Activated naive CD4-positive, alpha-beta T cell treated with anti-CD3 and anti-CD28 coated beads, Interleukin-2, amount 50 U/mL, for 72 hours (primary cell): ENCODE measurements at places on chromosomes 12 and 14. TPM values are rescaled to one million over a fixed set of nuclear protein-coding genes. Genes with fewer than 3 reads are reported as not detected.

DNA sequence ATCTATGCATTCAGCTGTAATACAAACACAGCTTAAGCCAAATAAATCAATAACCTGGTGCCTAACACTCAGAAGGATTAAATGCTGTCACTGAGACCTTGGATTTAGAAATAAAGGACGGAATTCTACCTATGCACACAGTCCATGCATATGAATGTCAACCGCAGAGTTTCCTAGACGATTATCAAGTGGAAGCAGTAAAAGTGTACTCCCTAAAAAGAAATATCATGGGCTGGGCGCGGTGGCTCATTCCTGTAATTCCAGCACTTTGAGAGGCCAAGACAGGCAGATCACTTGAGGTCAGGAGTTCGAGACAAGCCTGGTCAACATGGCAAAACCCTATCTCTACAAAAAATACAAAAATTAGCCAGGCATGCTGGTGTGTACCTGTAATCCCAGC, 188.2 kb upstream of the DYRK2 start:
- no peak for DNase-seq

Gene CCDC60
- total RNA-seq: not detected

DNA sequence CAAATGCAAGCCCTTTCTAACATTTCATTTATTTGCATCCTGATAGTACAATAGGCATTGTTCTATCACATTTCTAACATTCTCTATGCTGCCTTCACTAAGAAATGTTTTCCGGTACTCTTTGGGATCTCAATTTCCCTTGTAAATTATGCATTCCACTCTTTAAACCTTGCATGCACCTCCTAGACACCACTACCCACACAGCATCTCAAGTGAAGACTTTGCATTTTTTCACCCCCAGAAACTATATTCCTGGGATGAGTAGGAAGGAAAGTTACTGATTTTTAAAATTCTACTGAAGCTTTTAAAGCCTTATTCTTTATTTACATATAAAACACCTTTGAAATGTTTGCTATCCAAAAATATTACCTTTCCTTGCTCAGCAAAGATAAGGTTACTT, 27.1 kb downstream of the GYS2 start:
- no peak for DNase-seq

DNA sequence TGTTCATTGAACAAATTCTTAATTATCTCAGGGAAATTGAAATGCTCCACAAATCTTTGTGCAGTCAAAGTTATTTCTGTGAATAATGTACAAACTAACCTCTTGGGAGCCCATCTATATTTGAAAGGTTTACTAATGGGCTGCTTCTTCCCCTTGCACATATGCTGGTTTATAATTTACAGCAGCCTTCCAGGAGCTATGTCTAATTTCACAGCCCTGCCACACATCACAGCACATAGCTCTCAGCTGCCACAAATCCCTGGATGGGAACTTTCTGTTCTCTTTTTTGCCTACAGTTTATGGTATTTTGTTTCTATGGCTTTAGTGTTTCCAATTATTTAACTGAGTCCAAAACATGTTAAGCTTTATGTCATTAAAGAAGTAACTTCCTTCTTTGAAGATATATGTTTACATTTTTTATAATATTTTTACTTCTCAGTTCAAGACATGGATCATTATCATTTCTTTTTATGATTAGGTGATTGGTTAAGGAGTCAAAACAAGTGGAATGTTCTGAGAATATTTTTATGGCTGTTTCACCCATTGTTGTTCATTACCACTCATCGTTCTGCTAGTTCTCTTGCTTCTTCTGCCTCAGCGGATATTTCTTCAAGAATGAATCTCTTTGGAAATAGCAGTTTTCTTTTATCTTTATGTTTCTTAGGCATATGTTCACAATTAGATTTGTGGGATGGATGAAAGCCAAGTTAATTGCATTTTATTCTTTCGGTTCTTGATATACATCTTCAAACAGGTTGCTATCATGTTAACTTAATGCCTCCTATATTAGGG, 475.6 kb upstream of the MIS18BP1 start:
- no peak for DNase-seq

GRCh38 chr14:99507860-99508640, 26.8 kb downstream of the CCNK start:
- DNase-seq: no peak

Gene CCDC198
- total RNA-seq: not detected

DNA sequence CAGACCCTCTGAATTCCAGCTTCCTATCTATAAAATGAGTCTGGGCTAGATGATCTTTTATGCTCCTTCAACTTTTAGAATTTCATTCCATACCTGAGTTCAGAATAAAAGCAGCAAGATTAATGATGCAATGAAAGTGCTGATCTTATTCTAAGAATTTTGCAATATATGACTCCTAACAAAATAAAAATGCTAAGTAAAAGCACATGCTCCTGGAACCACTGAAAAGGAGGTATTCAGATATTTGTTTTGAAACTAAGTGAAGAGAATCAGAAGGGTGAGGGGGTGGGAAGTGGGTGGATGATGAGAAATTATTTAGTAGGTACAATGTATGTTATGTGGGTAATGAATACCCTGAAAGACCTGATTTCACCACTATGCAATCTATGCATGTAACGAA, 216.6 kb downstream of the PTPRO start:
- no peak for DNase-seq

GRCh38 chr12:130601327-130601726, 114.8 kb downstream of the RIMBP2 start:
- no peak for DNase-seq

DNA sequence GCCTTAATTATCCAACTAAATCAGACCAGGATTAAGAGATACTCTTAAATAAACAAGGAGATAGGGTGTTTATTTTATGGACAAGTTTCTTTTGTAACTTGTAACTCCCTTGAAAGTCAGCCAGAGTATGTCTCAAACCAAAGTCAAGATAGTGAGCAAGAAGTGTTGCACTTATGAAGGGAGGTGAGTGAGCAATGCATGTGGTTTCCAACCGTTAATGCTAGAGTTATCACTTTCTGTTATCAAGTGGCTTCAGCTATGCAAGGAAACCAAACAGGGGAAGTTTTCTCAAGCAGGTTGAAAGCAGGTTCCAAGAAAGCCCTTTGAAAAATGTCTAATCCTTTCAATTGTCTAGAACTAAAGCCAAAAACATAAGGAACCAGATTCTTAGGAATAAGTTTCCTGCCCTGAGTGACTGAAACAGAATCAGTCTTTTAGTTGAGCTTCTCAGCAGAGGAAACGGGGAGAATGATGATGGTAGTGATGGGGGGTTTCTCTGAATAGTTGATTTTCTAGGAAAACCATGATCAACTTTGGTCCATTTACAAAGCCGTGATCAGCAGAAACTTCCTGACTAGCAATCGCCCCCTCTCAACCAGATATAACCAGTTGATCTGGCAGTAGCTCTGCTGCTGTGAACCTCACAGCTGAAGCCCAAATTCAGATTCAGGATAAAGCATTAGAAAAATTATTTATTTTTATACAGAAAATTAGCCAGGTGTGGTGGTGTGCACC, 128.4 kb downstream of the DAD1 start:
- DNase-seq: no peak

Gene CPSF2
- total RNA-seq: 78.4 TPM

GRCh38 chr12:102642199-102642598, 161.8 kb upstream of the IGF1 start:
- DNase-seq: no peak

DNA sequence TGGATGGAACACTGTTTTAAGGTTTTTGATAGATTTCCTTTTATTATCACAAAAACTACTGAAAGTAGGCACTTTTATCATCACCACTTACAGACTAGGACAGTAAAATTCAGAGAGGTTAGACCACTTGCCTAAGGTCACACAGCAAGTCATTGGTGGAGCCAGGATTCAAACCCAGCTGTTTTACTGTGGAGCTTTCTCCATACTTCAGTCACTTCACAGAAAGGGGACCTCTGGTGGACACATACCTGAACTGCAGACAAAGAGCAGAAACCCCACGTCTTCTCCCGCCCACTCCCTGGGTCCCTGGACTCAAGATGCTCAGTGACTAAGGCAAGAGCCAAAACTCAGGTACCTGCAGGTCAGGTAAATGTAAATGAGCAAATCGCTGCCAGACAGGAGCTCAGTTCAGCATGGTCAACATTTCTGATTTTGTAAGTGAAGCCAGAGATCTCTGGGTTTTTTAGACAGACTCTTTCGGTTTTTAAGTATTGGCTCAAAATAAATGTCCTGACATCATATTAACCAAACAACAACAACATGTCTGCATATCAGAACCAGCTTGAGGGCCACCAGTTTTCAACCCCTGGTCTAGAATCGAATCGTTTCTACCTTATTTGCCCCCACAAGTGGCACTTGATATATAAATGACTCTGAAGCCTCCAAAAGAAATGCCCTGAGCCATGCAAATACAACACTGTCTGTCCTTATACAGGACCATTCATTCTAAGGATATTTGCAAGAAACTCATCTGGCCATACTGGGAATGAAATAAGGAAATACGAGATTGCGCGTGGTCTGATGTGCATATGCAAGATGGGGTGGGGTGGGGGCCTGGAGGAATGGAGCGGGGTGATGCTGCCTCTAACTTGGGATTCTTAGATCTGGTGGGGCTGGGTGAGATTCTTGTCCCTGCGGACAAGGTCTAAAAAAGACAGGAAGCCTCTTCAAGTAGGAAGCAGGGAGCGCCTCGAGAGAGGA, 110.9 kb downstream of the KSR2 start:
- no peak for DNase-seq

- no peak for DNase-seq
Measured at GRCh38 chr12:72296389-72296788, 24.2 kb downstream of the TRHDE start.

- no peak for DNase-seq
Measured at GRCh38 chr12:116631619-116632018, 72.4 kb downstream of the MAP1LC3B2 start.

DNA sequence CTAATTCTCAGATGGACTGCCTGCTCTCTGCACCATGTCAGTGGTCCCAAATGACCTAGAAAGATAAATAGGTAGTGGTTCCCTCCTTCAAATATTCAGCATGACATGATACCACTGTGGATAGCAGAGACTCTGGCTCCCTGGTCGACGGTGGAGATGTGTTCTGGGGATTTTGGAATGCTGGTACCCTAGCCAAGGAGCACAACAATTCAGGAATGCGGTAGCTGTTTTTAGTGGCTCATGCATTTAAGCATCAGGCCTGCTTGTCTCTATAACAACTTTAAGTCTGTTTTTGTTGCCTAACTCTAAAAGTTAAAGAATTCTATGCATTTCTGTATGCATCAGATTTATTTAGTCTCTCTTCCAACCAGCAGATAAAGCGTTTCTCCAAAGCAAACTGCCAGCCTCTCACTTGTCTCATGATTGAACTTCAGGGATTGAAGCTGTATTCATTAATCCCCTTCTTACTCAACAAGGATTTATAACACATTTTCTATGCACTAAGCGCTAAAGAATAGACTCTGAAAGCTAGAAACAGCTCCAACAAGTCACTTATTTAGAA, 164.9 kb upstream of the BMP4 start:
- DNase-seq: no peak

DNA sequence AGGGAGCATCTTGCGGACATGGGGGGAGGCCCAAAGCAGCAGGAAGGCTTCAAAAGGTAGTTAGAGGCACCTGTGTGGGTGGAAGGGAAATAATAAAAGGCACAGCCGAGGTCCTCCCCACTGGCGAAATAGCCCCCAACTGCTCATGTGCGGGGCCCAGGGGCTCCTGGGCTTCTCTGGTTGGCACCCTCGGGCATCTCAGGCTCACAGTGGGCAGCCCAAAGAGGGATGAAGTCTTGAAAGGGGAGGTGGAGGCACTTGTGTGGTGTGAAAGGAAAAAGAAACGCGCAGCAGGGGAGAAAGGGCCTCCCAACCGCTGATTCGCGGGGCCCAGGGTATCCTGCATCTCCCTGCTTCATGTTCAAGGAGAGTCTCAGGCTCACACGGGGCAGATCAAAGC, 579.4 kb downstream of the ALG10 start:
- no peak for DNase-seq

GRCh38 chr12:110726028-110726427, 16.7 kb downstream of the PPP1CC start:
- DNase-seq: no peak

Gene ABCD2
- total RNA-seq: 5.9 TPM

DNA sequence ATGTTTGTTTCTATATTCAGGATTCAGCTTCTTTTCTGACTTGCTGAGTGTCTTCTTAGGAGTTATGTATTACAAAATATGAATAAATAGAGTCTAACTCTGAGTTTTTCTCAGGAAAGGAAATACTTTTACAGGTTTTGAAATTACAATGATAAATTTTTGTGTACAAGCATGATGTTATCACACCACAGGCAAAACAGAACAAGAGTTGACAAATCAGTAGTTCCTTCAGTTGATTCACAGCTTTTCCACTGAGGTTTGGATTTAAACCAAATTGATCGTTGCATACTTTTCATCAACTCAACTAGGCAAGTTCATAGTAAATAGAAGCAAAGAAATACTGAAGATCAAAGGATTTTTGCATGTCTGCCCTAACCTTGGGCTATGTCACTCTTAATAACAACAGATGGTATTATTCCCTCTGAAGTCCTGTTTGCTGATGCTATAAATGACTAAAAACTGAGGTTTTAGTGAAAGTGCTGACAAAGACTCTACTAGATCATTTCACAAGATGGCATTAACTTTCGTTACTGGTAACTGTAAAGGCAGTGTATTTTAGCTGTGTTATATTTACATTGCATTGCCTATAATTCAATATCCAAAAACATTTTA, 520.2 kb downstream of the FLRT2 start:
- DNase-seq: no peak

DNA sequence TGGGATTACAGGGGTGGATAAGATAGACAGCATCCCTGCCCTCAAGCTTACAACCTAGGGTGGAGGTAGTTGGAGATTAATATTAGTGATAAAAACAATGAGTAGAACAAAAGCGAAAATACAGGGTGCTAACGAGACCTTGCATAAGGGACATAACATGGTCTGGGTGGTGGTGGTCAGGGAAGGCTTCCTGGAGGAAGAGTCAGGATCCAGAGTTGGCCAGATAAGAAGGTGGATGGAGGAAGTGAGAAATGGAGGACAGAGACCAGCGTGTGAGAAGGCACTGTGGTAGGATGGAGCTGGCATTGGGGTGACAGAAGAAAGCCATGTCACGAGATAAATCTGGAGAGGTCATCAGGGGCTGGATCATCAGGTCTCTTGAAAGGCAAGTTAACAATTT, 19.2 kb downstream of the NOS1 start:
- DNase-seq: no peak

Gene TRIAP1
- 49.5 TPM for total RNA-seq

DNA sequence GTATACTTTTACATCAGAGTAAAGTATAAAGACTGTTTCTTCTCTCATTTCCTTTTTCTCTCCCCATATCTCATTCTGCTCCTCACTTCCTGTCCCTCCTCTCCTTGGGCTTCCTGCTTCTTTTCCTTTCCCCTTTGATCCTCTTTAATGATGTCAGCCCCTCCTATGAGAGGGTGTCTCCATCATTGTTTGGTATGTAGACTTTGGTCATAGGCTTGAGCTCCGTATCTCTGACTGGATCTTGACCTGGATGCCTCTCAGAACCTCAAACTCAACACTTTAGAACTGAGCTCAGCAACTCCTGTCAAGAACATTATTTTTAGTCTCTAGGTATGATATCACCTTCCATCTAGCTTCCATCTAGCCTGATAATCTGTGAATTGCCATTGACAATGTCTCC, 50.3 kb downstream of the AKAP6 start:
- no peak for DNase-seq

Gene KRT81
- total RNA-seq: not detected

GRCh38 chr12:111367661-111368221, 1.2 kb downstream of the PHETA1 start:
- no peak for DNase-seq
